ENCODE measurements at places on chromosomes 7 and 10. TPM values are rescaled to one million over a fixed set of nuclear protein-coding genes. Genes with fewer than 3 reads are reported as not detected.
A peak's percentile ranks its signal among the peaks of the same experiment; 100 is the strongest.

RTKN2 gene
- 7.4 TPM for total RNA-seq

GRCh38 chr7:135151132-135151531 is 3.3 kb downstream of the TMEM140 start:
- DNase-seq = no peak
- no peaks in the 10 kb centered on the region for H3K27me3 ChIP-seq
- H3K36me3 ChIP-seq = no peaks in the 10 kb centered on the region
- no peaks in the 10 kb centered on the region for H3K4me1 ChIP-seq
- no peak overlapping the region for H3K4me3 ChIP-seq
- H3K27ac ChIP-seq = peak overlapping the region; percentile 10

GRCh38 chr10:86944471-86944870 is 12.9 kb downstream of the MMRN2 start:
- no peaks in the 10 kb centered on the region for H3K4me1 ChIP-seq
- no peak overlapping the region for H3K4me3 ChIP-seq
- no peaks in the 10 kb centered on the region for H3K36me3 ChIP-seq
- no peaks in the 10 kb centered on the region for H3K27me3 ChIP-seq
- no peak for DNase-seq

- no peak overlapping the region for H3K4me3 ChIP-seq
- no peaks in the 10 kb centered on the region for H3K36me3 ChIP-seq
- H3K27ac ChIP-seq = no peak overlapping the region
- no peaks in the 10 kb centered on the region for H3K4me1 ChIP-seq
Observed at GRCh38 chr10:97852277-97852676, 2.6 kb downstream of the GOLGA7B start.

Data from colonic mucosa (tissue), 4 donors.